ENCODE measurements at places on chromosomes 4 and X. TPM values are rescaled to one million over a fixed set of nuclear protein-coding genes. Genes with fewer than 3 reads are reported as not detected.
A peak's percentile ranks its signal among the peaks of the same experiment; 100 is the strongest.

DNA sequence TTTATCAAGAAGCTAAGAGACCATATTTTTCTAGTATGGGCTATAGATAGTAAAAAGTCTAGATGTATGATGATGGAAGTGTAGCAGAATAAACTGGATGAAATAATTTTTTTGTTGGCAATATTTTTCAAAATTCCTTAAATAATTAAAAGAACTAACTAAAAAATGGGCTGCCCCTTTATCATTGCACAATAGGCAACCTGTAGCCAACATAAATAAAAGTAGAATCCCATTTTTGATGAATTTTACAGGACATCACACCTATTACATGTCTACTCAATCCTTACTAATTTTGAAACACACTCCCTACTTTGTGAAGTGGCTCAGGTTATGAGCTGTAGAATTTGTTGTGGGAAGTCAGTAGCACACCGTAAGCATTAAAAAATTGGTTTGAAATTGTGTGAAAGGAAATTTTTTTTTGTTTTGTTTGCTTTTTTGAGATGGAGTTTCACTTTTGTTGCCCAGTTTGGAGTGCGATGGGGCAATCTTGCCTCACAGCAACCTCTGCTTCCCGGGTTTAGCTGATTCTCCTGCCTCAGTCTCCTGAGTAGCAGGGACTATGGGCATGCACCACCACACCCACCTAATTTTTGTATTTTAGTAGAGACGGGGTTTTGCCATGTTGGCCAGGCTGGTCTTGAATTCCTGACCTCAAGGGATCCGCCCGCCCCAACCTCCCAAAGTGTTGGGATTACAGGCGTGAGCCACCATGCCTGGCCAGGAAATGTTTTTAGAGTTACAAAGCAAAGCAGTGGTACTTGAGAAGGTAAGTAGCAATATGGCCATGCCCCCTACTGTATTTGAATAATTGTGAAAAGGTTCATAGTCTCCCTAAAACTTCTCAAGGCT lies 8.9 kb upstream of the RUFY3 start:
- DNase-seq, result no peak

DNA sequence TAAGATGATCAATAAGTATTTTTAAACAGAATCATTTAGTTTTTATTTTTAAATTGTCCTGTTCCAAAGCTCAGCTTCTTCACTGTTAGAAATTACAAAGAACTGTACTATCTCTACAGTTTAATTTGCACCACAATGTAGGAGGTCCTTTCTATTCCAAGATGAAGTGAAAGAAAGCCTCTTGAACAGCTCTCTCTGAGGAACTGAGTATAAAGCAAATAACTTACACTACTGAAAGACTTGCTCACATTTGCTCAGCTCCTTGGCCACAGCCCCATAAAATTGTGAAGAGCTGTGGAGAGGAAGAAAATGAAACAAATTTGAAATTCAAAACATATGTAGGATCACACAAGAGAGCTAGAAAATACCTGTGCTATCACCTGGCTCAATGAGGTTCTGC lies 68.6 kb downstream of the ENPEP start:
- DNase-seq, result peak; percentile 29

DNA sequence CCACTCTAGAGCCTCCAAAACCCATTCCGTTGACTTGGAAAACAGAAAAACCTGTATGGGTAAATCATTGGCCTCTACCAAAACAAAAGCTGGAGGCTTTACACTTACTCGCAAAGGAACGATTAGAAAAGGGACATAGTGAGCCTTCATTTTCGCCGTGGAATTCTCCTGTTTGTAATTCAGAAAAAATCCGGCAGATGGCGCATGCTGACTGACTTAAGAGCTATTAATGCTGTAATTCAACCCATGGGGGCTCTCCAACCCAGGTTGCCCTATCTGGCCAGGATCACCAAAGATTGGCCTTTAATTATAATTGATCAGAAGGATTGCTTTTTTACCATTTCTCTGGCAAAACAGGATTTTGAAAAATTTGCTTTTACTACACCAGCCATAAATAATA lies 60.8 kb downstream of the ZNF732 start:
- DNase-seq, result peak; percentile 4

- peak; percentile 92 for DNase-seq
Measured at GRCh38 chr4:183960046-183960420, 54.9 kb downstream of the STOX2 start.

GRCh38 chr4:105460306-105460705 lies 13.6 kb downstream of the PPA2 start:
- DNase-seq, result no peak

DNA sequence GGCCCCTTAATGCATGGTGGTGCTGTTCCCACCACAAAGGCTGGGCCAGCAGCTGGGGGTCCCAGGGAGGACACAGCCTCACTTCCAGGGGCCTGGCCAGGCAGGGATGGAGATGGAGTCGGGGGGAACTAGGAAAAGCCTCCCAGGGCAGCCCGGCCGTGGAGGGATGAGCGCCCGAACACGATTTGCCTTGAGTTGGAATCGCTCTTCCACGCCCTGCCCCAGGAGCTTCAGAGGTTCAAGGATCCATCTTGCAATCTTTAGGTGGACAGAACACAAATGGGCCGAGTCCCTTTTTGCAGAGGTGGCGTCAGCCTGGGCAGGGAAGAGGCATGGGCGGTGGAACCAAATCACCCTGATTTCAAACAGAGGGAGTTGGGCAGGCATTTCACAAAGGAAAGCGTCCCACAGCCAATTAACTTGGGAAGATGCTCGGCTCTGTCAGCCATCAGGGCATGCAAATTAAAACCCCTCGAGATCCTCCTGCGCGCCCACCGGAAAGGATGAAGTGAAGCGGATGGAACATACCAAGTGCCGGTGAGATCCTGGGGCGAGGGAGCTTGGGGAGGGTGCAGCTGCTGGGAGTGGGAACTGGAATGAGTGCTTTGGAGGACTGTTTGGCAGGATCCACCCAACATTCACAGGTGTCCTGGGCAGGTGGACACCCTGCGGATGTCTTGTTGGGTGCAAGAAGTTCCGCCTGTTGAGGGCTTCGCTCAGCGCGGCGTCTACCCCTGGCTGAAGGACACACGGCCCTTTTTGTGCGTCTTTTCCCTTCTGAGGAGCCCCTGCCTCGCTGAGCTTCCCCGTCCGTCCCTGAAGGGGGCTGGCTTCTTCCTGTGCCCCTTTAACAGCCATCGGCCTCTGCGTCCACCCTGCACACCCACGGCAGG lies 75.7 kb downstream of the HTRA3 start:
- no peak for DNase-seq

DNA sequence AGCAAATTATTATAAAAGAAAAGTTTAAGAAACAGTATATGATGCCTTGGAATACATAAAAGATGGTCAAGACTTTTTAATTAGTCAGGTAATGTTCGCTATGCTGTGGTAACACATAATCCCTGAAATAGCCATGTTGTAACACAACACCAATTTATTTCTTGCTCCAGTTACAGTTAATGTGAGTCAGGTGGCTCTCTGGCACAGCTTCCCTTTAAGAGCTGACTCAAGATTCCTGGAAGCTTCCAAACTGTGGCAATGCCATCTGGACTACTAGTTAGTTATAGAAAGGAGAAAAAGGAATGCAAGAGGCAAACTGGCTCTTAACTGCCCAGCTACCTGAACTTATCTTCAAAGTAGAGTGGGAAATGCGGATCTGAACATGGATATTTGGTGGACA lies 210.5 kb downstream of the CHM start:
- no peak for DNase-seq

DNA sequence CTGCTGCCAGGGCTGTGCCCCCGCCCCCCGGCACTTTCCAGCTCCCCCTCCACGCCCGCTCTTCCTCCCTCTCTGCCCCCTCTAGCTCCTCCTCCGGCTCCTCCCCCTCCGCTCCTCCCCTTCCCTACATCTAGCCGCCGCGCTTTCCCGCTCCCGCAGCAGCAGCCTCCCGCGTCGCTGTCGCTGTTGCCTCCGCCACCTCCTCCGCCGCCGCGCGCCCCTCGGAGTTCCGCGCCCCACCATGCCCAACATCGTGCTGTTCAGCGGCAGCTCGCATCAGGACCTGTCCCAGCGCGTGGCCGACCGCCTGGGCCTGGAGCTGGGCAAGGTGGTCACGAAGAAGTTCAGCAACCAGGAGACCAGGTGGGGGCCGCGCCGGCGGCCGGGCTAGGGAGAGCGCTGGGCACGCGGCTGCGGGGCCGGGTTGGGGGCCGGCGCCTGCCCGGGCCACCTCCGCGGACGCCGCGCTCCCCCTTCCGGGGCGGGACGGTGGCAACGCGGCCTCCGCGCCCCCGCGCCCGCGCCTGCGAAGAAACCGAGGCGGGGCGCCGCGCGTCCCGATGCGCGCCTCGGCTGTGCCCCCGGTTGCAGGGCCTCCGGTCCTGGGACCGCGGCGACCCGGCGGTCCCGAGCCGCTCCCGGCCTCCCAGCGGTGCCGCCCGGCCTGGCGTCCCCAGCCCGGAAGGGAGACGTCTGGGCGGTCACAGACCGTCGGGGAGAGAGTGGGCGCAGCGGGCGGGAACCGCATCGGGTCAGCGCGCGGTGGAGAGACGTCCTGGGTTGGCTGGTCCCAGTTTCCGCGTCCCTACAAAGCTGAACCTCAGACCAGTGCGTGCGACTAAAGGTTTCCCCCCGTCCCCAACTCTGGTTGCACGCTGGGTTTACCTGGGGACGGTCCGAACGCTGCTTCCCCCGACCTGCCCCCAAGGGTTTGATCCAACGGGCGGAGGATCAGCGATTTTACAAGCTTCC lies at the start of gene PRPS2:
PRPS2 (plus strand) TSS at position 156 of the 972 bp plus-strand sequence; CDS start at position 242, 86 bp downstream.
- peak; percentile 79 for DNase-seq

- DNase-seq, result no peak
Measured at GRCh38 chrX:118062817-118063615, 53.6 kb downstream of the KLHL13 start.

DNA sequence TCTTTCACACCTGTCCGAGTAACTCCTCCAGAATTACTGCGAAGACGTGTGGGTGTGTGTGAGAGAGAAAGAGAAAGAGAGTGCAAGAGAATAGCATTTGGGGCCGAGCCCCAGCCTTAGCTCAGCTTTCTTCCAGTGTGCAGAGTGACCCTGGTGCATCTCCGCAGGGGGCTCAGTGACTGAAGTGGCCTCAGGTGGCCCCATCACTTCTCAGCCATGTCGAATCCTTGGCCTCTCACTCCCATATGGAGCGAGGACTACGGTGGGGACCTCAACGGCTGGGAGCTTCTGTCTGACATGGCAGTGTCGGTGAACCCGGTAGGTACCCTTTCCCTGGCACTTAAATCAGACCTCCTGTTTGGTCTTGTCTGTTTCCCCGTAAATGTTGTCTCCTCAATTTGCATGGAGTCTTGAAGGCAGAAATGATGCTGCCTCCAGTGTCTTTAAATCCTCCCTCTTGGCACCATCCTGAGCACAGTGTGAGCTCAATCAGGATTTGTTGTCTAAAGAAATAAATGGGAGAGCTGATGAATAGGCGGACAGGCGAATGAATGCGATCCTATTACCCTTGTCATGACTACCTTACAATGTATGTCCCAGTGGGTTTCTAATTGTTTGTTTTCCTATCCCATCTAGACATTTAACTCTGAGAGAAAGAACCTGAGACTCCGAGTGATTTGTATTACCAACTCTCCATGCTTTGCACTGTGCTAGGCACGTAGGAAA lies 305.9 kb downstream of the AFF2 start:
- no peak for DNase-seq

- DNase-seq, result no peak
Measured at GRCh38 chr4:98293104-98293887, 32.1 kb downstream of the RAP1GDS1 start.

DNA sequence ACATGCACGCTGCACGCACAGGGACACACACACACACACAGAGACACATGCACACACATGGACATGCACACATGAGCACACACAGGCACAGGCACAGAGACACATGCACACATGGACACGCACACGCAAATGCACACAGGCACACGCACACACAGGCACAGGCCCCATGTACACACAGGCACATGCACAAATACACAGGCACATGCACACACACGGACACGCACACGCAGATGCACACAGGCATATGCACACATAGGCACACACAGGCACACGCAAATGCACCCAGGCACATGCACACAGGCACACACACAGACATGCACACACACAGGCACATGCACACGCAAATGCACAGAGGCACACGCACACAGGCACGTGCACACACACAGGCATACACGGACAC lies 30.3 kb upstream of the HTRA3 start:
- no peak for DNase-seq

DNA sequence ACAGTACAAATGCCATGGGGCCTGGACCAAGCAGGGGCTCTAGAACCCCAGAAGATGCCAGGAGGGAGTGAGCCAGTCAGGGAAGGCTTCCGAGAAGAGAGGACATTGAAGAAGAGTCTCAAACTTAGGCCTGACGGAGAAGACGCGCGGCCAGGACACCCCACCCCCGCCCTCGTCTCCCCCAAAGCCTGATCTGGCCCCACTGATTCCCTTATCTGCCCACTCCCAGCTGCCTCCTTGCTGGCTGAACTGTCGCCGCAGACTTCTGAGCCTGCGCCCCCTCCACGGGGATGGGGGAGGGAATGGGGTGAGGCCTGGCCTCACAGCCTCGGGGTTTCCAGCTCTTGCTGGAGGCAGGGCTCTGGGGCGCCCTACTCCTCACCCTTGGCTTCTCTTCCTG lies 3.6 kb upstream of the GATA1 start:
- DNase-seq, result no peak

- DNase-seq, result peak; percentile 70
Measured at GRCh38 chr4:145703850-145704497, 24.0 kb downstream of the C4orf51 start.

GRCh38 chr4:8879574-8879973 lies 7.9 kb upstream of the HMX1 start:
- no peak for DNase-seq

- DNase-seq, result no peak
Measured at GRCh38 chrX:1485033-1485432, 32.3 kb upstream of the ASMTL start.

DNA sequence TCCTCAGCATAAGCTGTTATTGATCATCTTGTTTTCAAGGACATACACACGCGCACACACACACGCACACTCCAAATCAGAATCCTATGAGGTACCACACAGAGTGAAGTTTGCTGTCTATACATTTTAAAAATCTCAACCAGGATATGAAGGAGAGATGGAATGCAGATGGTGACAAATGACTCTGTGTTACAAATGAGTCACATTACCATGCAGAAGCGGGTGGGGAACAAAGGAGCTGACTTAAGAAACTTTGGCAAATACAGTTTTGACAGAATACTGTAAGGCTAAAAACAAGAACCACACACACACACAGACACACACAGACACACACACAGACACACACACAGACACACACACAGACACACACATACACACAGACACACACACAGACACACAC lies 81.7 kb downstream of the RELL1 start:
- no peak for DNase-seq

GRCh38 chr4:75254745-75255144 lies 259.5 kb downstream of the RCHY1 start:
- DNase-seq, result no peak

DNA sequence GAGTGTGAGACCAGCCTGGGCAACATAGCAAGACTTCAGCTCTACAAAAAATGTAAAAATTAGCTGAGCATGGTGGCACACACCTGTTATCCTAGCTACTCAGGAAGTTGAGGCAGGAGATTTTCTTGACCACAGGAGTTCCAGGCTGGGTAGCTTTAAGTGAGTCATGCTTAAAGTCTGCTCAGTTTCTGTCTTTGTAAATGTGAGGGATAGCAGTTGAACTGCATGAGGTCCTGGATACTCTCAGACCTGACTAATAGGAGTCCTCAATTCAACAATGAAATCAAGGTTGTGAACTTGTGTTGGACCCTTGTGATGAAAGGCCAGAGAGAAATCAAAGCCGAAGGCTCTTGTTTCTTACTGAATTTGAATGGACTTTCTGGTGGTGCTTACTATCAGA lies 45.2 kb downstream of the STARD8 start:
- DNase-seq, result no peak

The CT45A3 gene
- total RNA-seq, result 0.31 TPM

The BEND2 gene
- not detected for total RNA-seq

The POLN gene
- total RNA-seq, result 3.7 TPM

The STOX2 gene
- 15.1 TPM for total RNA-seq

The DCAF12L2 gene
- total RNA-seq, result not detected

The SRPX gene
- 47.6 TPM for total RNA-seq

The SRPX2 gene
- 19.1 TPM for total RNA-seq

Measured in lung (tissue), 17 donors.